SJSA1 (cell line): ENCODE measurements at places on chromosomes 2 and 18. TPM values are rescaled to one million over a fixed set of nuclear protein-coding genes. Genes with fewer than 3 reads are reported as not detected.
A peak's percentile ranks its signal among the peaks of the same experiment; 100 is the strongest.

Gene YPEL5
- total RNA-seq, result 37.1 and 44.9 TPM in 2 replicates

Gene TP53I3
- total RNA-seq, result 8.1 and 19.6 TPM in 2 replicates

- no peak overlapping the region for H3K27ac ChIP-seq
- no peak for DNase-seq
- H3K4me1 ChIP-seq, result peaks cover 23% of the 10 kb centered on the region
- H3K27me3 ChIP-seq, result no peaks in the 10 kb centered on the region
Measured at GRCh38 chr2:43034242-43034619, 192.2 kb downstream of the ZFP36L2 start.

GRCh38 chr2:132795220-132795619, 125.2 kb upstream of the LYPD1 start:
- H3K4me3 ChIP-seq, result no peak overlapping the region
- H3K27ac ChIP-seq, result no peak overlapping the region
- H3K4me1 ChIP-seq, result peaks cover 7% of the 10 kb centered on the region
- no peak for DNase-seq
- H3K27me3 ChIP-seq, result no peaks in the 10 kb centered on the region

GRCh38 chr2:190759749-190760213, 110.9 kb downstream of the NAB1 start:
- H3K36me3 ChIP-seq, result no peaks in the 10 kb centered on the region
- peak; percentile 50 for DNase-seq
- H3K4me3 ChIP-seq, result no peak overlapping the region
- peaks cover 11% of the 10 kb centered on the region for H3K4me1 ChIP-seq

DNA sequence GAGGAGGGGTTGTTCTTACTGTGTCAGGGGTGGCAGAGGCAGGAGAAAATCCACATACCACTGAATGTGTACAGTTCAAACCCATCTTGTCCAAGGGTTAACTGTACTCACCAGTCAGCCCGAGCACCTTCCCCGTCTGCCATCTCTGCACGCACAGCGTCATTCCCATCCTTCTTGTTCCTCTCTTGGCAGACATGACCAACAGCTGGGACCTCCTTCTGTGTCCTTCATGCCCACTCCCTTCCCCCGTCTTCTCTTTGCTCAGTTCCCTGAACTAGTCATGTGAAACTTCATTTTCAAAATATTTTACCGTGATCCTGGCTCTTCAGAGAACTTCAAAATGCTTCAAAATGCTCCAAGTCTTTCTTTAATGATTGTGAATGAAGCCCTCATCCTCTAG, 92.0 kb downstream of the FARSB start:
- H3K27me3 ChIP-seq, result no peaks in the 10 kb centered on the region
- peaks cover 20% of the 10 kb centered on the region for H3K36me3 ChIP-seq
- H3K27ac ChIP-seq, result no peak overlapping the region
- DNase-seq, result no peak
- H3K4me1 ChIP-seq, result no peaks in the 10 kb centered on the region

- no peaks in the 10 kb centered on the region for H3K27me3 ChIP-seq
- no peak for DNase-seq
- H3K36me3 ChIP-seq, result no peaks in the 10 kb centered on the region
Measured at GRCh38 chr2:46047290-46047689, 249.9 kb upstream of the EPAS1 start.

- H3K27ac ChIP-seq, result no peak overlapping the region
- no peaks in the 10 kb centered on the region for H3K27me3 ChIP-seq
- no peak for DNase-seq
- H3K4me3 ChIP-seq, result no peak overlapping the region
- H3K4me1 ChIP-seq, result no peaks in the 10 kb centered on the region
- no peaks in the 10 kb centered on the region for H3K36me3 ChIP-seq
Measured at GRCh38 chr2:224363281-224363680, 38.6 kb downstream of the FAM124B start.

Gene SNRPD1
- total RNA-seq, result 38.0 and 52.2 TPM in 2 replicates

DNA sequence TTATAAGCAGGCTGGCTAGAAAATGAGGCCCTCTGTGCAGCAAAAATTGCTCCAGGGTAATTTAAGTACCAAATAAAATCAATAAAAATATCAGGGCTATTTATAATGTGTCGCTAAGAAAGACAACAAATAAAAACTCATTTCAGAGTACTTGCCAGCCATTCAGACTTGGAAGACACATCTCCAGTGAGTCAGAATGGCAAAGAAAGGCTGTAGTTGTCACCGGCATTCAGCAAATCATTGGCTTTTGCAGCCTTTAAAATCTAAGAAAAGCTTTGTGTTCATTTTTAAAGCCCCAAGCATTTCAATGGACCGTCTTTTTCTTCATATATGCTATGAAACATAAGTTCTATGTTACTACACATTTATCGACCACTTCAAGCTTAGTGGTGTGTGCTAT, 141.1 kb upstream of the HNMT start:
- H3K27me3 ChIP-seq, result no peaks in the 10 kb centered on the region
- no peak for DNase-seq
- H3K27ac ChIP-seq, result no peak overlapping the region
- no peak overlapping the region for H3K4me3 ChIP-seq
- no peaks in the 10 kb centered on the region for H3K36me3 ChIP-seq
- no peaks in the 10 kb centered on the region for H3K4me1 ChIP-seq

- H3K27ac ChIP-seq, result no peak overlapping the region
- H3K36me3 ChIP-seq, result no peaks in the 10 kb centered on the region
- no peaks in the 10 kb centered on the region for H3K27me3 ChIP-seq
- no peak for DNase-seq
- no peak overlapping the region for H3K4me3 ChIP-seq
- H3K4me1 ChIP-seq, result no peaks in the 10 kb centered on the region
Measured at GRCh38 chr2:228802181-228803071, 468.7 kb downstream of the PID1 start.

GRCh38 chr18:10518595-10519255, 7.1 kb upstream of the NAPG start:
- no peak overlapping the region for H3K4me3 ChIP-seq
- H3K27ac ChIP-seq, result no peak overlapping the region
- peaks cover 8% of the 10 kb centered on the region for H3K4me1 ChIP-seq
- no peaks in the 10 kb centered on the region for H3K36me3 ChIP-seq
- no peak for DNase-seq

DNA sequence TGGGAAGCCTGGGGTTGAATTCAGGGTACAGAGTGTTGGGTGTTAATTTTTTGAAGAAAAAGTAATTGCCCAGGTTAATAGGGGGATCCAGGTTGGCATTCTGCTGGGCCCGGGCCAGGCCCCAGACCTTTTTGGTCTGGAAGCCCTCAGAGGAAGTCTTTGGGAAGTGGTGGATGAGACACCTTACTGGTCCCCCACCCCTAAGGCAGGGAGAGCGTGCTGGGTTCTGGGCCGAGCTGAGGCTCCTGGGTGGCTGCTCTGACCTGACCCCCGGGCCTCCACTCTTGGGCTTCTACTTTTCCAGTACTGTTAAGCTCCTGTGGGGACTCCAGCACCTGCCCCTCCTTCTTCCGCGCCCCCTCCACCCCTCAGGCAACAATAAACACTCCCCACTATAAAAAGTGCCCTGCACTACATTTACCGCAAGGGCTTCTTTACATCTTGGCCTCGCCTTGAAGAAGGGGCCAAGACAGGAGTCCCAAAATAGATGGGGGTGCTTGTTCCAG, 753 bp upstream of the HOXD3 start:
- no peaks in the 10 kb centered on the region for H3K4me1 ChIP-seq
- DNase-seq, result peak; percentile 22
- no peak overlapping the region for H3K4me3 ChIP-seq
- H3K36me3 ChIP-seq, result peaks cover 14% of the 10 kb centered on the region; the same call in 1 of the 2 replicates
- H3K27me3 ChIP-seq, result no peaks in the 10 kb centered on the region

GRCh38 chr2:176001281-176001915, 669 bp downstream of the LNPK start:
- no peaks in the 10 kb centered on the region; the same call in 1 of the 2 replicates for H3K27me3 ChIP-seq
- no peak for DNase-seq
- H3K4me3 ChIP-seq, result peak overlapping the region; percentile 86
- peaks cover 4% of the 10 kb centered on the region; the same call in 1 of the 2 replicates for H3K36me3 ChIP-seq
